ENCODE measurements at places on chromosomes 1 and 21.

GRCh38 chr1:205541161-205541886, 36.9 kb downstream of the CDK18 start:
- peak; percentile 50 for DNase-seq

GRCh38 chr1:100721526-100722207, 2.1 kb downstream of the VCAM1 start:
- DNase-seq: no peak

GRCh38 chr1:88058205-88058604, 625.9 kb upstream of the PKN2 start:
- DNase-seq: no peak

- no peak for DNase-seq
Observed at GRCh38 chr1:101394041-101394440, 157.2 kb downstream of the S1PR1 start.

- DNase-seq: no peak
Observed at GRCh38 chr1:115877511-115877910, 36.6 kb upstream of the NHLH2 start.

DNA sequence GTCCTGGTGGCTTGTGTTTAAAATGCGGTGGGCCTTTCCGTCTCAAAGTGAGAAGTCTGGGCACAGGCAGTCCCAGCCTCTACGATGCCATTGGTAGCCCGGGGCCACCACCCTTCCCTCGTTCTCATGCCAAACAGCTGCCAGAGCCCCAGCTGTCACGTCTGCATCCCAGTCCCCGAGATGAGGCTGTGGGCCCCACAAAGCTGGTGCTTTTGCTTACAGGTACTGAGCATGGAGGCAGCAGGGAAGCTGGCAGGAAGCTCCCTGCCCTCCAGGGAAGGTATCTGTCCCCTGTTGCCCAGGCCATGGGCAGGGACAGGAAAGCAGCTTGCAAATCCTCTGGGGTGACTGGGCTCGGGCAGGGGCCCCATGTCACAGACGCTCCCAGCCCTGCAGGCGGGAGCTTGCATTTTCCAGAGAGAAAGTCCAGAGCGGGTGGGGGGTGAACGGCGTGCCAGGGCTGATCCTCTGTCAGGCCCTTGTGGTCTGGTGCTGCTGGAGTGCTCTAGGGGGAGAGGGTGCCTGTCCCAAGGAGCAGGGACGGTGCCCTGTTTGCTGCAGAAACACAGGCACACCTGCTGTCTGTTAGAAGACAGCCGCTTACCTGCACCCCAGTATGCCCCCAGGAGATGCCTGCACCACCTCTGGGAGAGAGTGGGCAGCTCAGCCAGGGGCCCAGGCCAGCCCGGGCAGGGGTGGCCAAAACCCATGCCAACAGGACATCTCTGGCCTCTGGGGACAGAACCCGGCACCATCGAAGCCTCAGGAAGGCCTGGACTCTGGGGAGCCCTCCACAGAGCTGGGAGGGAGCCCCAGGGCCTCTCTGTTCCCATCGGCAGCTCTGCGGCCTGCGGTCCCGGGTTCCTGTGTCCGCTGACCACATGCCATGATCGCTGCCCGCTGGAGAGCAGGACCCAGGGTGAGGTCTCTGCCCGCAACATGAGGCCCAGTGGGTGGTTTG, 45.9 kb downstream of the SLX9 start:
- no peak for DNase-seq

- no peak for DNase-seq
Observed at GRCh38 chr1:207444514-207445217, 9.5 kb upstream of the CR2 start.

- DNase-seq: no peak
Observed at GRCh38 chr1:39849203-39849602, 34.1 kb downstream of the TRIT1 start.

GRCh38 chr1:16164213-16165072, 8.6 kb upstream of the EPHA2 start:
- DNase-seq: no peak

- DNase-seq: no peak
Observed at GRCh38 chr1:235468970-235469369, 35.3 kb downstream of the B3GALNT2 start.

DNA sequence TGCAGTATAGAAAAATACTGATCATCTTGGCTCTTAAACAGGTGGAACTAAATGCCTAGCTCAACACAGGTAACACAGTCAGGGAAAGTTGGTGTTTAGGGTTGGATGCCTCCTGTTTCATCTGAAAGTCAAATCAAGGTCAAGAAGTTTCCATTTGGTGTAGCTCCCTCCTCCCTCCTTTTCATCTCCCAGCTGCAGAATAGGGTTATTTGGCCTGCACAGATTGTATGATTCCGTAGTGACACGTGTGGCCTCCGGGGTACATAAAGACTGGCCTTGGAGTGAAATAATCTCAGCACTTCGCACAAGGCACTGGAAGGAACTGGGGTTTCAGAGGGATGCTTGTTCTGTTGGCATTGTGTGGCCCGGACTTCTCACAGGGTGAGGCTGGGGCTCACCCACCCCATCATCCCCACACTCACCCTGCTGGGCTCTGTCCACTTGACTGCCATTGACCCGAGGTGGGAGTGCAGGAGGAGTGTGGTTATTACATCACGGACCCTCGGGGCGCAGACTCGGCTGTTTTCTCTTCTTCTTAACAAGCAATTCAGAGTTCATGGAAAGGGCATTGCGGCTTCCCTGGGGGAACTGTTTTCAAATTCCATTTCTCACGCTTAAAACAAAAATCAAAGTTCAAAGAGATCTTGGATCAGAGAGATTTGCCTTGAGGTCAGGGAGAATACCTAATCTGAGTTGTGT, 18.4 kb downstream of the IGSF5 start:
- no peak for DNase-seq

GRCh38 chr1:218686761-218687160, 341.6 kb downstream of the TGFB2 start:
- DNase-seq: no peak

GRCh38 chr1:92016720-92017316, 13.0 kb upstream of the EPHX4 start:
- no peak for DNase-seq

GRCh38 chr1:116356673-116357072, 16.4 kb upstream of the ATP1A1 start:
- no peak for DNase-seq

DNA sequence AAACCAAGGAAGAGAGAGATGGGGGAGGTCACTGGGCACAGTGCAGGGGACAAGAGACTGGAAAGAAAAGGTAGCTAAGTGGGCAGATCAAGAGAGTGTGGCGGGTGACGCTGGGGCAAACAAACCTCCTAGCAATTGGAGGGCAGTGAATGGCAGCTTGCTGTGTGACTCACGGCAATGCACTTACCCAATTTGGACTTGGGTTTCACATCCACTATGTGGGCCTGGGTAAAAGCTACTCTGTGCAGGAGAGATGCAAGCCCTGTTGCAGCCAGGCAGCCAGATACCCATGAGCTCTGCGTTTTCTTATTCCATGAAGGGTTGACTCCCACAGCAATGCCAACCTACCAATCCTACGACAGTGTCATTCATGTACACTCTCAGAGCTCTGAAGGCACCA, 9.5 kb downstream of the PLXNA2 start:
- DNase-seq: no peak

GRCh38 chr1:180786624-180787023, 126.1 kb upstream of the KIAA1614 start:
- no peak for DNase-seq

GRCh38 chr1:15799004-15799867, 8.2 kb downstream of the UQCRHL start:
- no peak for DNase-seq

DNA sequence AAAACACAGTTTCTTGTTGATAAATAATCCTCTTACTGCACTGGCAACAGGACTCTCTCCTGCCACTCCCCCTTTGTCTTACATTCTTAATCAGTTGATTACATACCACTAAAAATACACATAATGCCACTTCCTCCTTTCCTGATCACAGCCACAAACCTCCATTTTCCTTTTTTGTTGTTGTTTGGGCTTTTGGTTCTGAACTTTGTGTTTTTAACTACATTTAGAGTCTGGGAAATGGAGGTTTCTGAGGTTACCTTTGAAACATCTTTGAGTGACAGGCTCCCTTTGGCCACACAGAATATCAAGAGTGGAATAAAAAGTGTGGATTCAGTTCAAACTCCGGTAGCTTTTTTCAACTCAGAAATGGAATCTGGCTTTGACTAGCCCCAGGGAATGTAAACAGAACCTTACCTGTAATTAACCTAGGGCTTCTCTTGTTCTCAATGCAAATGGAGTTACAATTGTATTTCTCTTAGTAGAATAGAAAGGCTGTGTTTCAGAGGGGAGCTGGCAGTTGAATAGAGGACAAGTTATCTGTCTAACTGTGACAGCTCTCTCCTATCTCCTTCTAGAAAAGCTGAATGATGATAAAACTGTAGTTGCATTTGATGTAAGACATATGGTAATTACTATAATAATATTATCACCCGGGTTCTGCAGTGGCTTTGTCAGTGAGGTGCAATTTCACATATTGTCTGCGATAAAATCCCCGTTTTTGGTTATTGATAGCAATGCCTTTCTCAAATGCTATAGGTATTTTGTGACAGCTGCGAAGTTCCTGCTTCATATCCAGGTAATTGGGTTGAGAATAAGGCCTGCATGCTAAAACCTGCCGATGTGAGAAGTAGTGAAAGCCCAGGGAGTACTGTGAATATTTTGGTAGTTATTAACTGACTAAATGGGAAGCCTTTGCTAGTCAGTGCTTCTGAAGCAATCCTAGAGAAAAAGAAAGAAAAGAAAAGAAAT, 66.9 kb downstream of the ST6GALNAC5 start:
- no peak for DNase-seq

GRCh38 chr1:22104865-22105437, 37.9 kb downstream of the WNT4 start:
- no peak for DNase-seq

DNA sequence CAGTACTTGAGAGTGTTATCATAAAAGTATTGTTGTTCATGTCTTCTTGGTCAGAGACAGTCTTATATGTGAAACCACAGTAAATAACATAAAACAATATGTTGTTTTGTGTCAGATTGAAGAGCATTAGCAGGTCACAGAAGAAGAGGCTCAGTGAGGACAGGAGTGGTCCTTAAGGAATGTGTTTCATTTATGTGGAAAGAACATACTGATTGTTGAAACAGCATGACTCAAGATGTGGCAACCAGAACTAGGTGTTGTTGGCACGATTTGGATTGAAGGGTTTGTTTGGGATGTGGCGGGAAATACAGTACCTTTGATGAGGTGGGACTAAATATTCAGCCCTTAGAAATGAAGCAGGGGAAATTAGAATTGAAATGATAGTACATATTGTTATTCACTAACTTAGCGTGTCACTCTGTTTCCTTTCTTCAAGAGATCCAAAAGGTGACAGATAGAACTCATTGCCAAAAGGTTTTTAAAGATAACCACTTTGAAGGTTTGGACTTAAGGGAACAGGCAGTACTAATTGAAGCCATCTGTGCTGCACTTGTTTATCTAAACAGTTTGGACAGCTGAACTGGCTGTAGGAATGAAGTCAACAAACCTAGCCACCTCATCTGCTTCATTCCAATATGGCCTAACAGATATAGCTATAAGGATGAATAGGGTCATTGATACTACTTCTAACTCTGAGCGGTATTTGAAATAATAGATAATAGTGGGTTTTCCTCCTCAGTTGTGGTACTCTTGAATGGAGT, 14.4 kb downstream of the RALGPS2 start:
- no peak for DNase-seq

DNA sequence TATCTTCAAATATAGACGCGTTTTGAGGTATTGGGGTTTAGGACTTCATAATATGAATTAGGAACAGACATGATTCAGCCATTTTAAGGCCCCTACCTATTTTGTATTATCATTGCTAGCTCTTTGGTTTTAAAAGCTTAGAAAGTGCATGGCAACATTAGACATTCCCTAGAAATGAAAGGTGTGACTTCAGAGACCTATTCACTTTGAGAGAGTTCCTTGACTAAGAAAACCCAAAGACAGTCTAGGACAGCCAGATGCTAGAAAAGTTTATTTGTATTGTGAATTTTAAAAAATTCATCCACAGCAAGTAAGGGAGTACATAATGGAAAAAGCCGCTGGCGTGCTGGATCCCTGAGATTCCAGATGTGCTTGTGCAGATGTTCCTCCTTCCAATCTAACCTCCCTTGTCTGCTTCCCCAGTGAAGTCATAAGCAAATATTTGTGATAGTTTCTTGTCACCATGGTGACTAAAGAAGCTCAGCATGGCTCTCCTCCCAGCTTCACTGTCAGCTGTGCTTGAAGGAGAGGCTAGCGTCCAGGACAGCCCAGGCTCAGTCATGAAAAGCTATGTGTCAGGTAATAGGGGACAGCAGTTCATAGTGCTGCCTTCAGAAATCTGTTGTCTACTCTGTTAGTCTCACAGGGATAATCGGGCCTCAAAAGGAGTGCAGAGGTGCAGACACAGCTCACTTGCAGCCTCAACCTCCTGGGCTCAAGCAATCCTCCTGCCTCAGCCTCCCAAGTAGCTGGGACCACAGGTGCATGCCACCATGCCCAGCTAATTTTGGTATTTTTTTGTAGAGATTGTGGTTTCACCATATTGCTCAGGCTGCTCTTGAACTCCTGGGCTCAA, 34.8 kb downstream of the KPNA6 start:
- no peak for DNase-seq

GRCh38 chr21:32519945-32520874, 65.1 kb downstream of the TCP10L start:
- no peak for DNase-seq

DNA sequence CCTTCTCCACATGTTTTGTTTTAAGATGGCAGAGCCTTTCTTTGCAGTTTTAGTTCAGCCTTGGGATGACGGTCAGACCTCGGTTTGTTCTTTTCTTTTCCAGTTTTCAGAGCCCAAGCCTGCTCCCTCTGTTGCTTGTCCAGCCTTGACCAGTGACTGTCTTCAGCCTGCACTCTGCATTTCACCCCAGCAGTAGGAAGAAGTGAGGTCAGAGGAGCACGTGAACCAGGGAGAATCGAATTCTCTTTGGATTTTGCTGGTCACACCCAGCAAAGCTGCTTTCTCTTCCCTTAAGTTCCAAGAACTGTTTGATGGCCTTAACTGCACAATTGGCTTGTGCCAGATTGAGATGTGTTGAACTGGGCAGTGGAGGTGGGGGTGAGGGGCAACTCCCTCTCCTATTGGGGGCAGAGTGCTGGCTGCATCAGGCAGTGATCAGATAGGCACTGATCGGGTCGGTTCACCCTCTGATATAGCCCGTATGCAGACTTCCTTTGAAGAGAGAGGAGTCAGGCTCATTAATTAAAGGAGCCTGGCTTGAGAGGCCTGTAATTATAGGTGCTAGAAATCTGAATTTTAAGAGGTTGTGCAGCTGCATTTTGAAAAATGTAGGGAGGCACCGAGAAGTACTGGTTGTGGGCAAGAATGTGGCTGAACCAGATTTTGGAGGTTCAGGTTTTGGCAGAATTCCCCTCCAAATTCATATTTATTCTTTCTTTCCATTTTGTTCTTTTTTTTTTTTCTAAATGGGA, 42.4 kb downstream of the PEX14 start:
- DNase-seq: no peak

DNA sequence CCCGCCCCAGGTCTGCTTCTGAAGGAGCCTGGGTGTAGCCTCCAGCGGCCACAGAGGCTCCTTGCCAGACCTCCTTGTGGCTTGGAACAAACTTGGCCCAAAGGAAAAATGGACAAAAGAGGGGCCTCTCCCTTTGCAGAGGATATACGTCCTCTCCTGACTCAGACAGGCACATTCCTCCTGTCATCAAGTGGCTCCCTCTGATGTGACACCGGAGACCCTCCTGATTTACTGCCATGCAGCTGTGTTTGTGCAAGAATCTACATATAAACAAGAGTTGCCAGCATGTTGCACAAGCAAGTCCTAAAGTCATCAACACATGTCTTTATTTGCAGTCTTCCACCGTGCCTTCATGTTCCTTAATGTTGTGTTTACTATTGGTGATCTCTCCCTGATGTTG, 54.1 kb upstream of the F3 start:
- DNase-seq: no peak

Data from type B pancreatic cell (in vitro differentiated cells).